ENCODE measurements at places on chromosomes 11 and 22.

DNA sequence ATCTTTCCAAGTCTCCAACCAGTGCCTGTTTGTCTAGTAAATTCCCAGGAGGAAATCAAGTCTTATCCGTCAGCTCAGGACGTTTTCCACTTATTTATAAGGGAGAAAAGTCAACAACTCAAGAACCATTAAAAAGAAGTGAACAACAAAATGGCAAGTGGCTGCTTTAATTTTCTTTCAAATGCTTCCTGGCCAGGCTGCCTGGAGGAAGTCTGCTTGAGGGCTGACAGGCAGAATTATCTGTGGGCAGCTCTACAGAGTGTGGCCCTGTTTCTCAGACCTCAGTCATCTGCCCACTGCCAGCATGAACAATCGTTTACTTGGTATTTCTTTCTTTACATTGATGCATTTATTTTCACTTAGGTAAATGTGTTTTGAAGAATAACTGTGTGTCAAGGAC is 281.9 kb upstream of the ISX start:
- DNase-seq: no peak

- no peak for DNase-seq
These were observed 103.3 kb upstream of the B3GAT1 start for GRCh38 chr11:134515081-134515960.

GRCh38 chr22:30941363-30941740 is 27.2 kb downstream of the MORC2 start:
- no peak for DNase-seq

DNA sequence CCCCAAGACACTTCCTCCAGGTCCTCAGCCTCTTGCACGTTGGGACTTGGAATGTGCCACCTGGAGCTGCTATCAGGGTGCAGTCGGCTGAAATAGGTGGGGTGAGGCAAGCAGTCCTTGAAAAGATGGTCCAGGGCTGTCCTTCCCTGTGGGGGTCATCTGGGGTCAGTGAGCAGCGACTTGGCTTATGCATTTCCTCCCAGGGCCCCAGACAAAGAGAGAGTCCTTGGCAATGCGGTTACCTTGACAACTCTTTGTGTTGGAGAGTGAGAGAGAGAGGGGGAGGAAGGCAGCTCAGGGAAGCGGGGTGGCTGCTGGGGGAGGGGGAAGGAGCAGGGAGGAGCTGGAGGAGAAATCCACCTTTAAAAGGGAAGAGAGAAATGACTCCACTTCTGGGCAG is 93.8 kb downstream of the MIAT start:
- DNase-seq: peak; percentile 27

DNA sequence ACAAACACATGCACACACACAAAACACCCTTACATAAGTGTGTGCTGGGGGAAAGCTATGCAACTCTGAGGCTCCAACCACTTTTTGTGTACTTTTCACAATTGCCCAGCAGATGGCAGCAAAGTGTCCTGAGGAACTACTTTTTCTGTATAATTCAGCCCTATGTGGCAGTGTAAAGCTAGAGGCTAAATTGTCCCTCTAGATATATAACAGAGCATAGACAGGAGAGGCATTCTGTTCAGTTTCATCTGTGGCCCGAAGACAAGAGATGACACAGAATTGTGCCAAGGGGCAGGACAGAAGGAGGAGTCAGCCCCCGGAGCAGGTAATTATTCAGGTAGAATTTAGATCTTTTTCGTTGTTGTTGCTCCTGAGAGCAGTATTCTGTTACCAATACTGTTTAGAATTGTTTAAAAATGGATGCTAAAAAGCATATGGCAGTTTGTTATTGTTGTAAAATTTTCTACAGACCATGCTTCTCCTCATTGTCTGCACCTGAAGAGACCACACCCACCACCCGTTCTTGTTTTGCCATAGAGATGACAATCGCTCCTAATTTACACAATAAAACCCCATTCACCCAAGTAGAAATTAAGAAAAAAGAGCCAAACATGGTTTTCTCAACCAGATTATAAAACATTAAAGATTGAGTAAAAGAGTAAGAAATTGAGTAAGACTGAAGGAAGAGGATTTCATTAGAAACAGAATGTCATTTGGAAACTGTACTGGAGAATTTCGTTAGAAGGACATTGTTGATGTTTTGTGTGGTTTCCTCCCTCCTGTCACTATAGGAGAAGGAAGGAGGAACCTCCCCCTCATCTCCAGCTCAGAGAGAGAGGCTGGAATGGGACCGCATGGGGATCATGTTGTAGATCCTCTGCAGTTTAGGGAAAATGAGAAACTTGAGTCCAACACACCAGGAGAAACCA is 14.5 kb upstream of the MS4A7 start:
- DNase-seq: peak; percentile 34

DNA sequence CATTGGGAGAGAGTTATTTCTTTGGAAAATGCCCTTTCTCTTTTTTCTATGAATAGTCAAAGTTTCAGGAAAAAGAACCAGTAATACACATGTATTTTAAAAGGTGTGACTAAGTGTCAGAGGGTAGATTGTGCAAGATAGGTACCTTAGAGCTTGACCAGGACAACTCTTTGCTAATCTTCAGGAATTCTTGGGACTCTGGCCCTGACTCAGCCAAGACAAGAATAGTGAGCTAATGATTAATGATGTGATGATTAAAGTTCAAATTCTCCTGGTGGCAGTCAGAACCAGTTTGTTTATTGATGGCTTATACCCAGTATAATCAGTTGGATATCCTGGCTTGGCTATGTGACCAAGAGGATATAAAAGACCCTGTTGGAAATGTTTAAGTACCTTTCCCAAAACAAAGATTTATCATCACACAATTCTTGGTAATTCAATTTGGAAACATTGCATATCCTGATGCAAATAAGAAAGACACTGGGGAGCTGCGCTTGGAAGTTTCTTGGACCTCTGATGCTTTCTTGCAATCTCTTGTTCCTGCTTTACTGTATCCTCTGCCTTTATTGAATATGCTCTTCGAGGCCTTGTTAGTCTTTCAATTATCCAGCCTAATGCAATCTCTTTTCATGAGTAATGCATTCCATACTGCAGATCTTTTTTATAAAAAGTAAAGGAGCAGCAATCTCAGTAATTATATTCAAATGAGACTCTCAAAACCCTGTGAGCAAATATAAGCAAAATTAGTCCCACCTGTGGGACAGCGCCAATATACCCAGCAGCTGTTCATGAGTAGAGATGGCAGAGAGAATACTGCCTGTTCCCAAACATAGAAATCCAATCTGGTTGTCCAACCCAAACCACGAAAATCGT is 48.0 kb upstream of the CEP126 start:
- peak; percentile 63 for DNase-seq

- DNase-seq: no peak
These were observed 10.5 kb downstream of the SMTNL1 start for GRCh38 chr11:57547854-57548377.

- DNase-seq: no peak
These were observed 410.9 kb downstream of the INSC start for GRCh38 chr11:15525582-15525981.

DNA sequence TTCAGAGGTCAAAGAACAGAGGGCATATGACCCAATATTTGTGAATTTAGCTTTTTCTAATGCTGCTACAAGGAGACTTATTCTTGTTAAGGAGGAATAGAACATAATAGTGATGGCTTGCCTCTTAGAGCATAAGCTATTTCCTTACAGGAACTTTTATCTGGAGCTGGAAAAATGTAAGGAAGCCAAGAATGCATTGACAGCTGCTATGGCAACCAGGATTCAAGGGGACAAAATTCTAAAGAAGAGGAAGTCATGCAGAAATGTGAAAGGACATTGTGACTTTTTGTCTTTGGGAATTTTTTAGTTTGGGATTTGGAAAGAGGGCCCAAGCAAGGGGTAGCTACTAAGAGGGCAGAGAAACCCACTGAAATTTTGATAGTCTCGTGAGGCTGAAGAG is 51.1 kb downstream of the EHF start:
- no peak for DNase-seq

- DNase-seq: no peak
These were observed 84.0 kb upstream of the SHANK2 start for GRCh38 chr11:71336176-71336995.

GRCh38 chr11:100865443-100866065 is 178.5 kb downstream of the ARHGAP42 start:
- no peak for DNase-seq

DNA sequence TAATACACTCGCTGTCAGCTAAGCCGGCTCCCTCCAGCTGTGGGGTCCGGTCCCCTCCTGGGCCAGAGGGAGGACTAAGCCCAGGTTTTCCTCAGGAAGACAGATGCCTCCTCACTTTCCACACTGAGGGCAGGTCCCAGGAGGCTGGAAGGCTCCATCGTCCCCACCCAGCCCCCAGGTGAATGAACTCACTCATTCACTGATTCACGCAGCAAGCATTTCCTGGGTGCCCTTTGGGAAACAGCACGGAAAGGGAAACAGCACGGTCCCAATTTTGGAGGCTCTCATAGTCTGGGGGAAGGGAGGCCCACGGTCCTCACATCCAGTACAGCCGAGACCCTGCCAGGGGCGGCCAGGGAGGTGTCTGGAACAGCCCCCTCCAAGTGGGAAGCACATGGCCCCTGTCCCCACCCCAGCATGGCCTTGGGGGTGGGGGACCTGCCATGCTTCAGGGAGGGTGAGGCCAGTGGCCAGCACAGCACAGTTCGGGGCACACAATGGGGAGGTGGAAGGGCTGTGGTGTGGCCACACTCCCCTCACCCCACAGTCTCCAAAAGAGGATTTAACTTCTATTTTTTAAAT is 9.3 kb upstream of the TH start:
- DNase-seq: no peak

DNA sequence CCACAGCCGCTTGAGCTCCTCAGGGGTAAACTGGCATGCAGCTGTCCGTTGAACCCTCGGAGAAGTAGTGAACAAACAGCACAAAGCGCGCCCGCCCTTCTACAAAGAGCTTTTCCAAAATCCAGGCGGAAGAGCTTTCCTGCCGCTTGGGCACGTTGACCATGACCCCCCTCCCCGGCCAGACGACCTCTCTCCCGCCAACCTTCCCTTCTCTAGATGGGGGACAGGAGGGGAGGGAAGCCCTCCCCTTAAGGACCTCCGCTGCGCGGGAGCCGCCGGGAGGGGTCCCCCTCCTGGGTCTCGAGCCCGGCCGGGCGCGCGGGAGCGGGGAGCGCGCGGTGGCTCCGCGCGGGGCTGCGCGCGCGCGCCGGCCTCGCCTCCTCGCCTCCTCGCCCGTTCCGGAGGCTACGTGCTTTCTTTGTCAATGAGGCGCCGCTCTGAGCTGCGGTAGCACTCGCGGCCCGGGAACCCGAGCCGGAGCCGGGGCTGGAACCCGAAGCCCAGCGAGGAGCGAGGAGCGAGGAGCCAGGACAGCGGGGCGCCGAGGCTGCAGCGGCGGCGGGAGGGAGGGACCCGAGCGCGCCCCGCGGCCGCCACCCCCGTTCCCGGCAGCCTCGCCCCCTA is 118.6 kb downstream of the HIPK3 start:
- DNase-seq: peak; percentile 31

DNA sequence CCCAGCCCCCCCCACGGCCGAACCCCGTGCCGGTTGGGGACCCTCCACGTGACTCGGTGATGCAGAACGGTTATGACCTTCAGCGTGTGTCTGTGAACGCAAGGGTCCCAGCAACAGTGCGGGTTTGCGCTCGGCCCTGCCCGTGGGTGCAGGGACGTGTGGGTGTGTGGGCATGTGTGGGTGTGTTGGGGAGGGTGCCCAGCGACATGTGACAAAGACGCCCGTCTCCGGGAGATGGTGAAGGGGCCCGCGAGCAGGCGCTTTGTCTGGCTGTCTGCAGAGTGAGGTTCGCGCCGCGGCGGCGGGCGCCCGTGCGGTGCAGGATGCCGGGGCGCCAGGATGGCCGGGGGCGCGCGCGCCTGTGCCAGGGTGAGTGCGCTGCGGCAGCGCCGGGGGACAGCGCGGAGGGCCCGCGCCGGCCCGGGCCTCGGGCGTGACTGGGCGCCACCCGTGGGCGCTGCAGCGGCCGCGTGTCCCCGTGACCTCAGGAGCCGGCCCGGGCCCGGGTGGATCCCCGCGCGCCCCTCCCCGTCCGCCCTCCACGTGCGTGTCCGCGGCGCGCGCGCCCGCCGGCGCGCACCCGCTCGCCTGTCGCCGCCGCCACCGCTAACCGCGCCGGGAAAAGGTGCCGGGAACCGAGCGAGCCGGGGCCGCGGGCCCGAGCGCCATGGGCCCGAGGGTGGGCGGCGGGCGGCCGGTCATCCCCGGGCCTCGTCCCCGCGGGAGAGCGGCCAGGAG is at the start of gene LRFN4:
Gene LRFN4 (plus strand): TSS at position 569 of the 738 bp plus-strand sequence. CDS start 681 bp downstream, outside the sequence.
- no peak for DNase-seq

GRCh38 chr11:102393272-102393730 is 46.3 kb downstream of the BIRC2 start:
- no peak for DNase-seq

DNA sequence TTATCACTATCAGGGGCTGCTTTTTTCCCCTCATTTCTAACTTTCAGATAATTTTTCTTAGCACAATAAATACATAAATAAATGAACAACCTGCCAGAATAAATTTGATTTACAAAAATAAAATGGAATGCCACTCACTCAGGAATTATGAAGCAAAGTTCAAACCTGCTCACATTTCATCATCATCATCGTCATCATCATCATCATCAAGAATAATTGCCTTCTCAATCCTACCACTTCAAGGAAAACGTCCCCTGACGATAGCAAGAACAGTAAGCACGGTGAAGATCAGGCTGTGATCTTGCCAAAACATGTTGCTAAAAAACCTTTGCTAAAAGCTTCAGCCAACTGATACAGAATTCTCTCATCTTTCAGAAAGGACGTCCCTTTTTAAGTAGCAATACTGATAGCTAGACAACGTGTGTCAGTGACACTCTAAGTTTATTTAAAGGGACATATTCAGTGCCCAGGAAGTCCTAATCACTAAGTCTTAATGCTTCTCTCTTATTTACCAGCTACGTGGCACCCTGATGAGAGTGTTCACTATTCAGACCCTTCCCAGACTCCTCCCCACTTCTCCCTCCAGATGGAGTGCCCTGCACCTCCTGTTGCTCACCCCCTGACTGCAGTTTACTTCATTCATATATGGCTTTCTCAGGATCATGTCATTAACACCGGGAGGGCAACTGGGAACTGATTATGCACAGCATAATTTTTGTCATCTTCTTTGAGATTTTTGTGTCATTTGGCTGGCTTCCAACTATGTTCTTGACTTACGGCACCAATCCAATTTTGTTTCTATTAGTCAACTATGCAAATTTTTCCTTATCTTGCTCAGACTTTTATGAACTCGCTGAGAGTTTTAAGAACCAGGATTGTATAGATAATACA is 200.1 kb upstream of the GUCY1A2 start:
- DNase-seq: no peak

GRCh38 chr22:46193898-46194310 is 43.6 kb downstream of the PPARA start:
- DNase-seq: peak; percentile 14
